ENCODE measurements at places on chromosomes 5 and 9.

DNA sequence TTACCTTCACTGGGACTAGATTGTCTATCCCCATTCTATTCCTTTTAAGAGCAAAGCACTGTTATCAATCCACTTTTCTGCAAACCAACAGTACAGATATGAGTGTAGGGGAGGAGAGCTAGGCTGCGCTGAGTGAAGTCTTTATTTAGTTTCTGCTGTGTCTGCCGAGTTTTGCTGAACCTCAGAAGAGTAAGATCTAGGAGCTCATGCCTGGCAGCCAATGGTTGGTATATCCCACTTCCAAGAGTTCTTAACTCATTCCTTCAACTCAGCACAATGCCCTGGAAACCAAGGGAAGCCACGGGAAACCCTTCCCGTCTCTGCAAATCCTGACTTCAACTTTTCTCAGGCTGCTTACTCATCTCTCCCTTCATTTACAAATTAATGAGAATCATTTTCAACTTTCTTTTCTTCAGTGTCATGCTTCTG lies 58.0 kb upstream of the JAK2 start:
- no peak for DNase-seq

- no peak for DNase-seq
Observed at GRCh38 chr9:81588148-81588871, 101.0 kb downstream of the TLE1 start.

GRCh38 chr9:36763778-36764177 lies 191.1 kb downstream of the MELK start:
- no peak for DNase-seq

DNA sequence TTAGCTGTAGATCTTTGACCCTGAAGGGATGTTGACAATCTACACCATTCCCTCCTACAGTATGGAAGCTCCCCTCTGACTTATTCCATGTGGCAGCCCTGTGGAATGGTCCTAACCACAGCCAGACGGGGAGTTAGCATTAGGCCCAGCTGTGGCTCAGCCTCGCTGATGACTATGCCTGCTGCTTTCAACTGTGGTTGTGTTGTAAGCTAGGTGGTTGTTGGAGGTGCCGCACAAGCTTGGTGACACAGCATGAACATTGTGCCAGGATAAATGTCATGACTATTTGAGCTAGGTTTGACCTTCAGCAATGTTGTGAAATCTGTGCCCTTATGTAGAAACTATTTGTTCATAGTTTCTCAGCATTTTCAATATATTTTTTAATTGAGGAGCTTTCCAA lies 40.6 kb downstream of the SGCD start:
- no peak for DNase-seq

DNA sequence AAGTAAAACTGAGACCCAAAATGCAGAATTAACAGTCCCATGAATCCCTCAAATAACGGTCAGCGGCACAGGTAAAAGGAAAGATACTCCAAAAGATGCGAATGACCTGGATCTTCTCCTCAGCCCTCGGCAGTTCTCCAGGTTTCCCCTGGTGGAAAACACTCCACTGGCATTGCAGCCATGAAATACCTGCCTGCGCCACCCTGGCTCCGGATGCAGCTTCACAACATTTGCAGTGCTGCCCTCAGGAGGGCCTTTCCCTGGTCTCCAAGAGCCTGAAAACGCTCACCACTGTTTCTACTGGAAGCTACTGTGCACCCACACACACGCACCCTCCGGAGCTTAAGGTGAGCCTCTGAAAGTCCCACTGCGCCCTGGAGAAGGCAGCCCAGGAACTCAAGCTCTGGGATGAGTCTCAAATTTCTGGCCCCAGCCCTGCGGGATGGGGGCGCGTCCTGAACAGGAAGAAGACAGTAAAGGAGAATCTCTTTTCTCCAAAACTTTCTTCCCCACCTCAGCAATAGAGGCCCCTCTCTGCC lies 612 bp downstream of the UGT3A2 start:
- DNase-seq, result no peak

- no peak for DNase-seq
Observed at GRCh38 chr5:81424728-81425127, 30.8 kb upstream of the ACOT12 start.

- DNase-seq, result no peak
Observed at GRCh38 chr9:96172797-96173196, 129.2 kb downstream of the HSD17B3 start.

DNA sequence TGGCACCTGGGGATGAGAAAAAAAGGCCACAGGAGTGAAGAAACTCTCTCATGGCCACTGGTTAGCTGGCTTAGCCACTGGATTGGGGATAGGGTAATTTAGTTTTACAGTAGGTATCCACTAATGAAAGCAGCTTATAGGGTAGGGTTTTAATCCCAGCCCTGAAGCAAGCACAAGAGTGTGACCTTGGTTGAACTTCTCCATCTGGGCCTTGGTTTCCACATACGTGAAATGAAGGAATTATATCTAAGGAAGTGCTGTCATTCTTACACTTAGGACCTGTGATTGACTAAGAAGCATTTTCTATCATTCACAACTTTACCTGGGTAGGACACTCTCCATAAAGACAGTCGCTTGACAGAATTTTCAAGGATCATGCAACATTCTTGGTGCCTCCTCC lies 49.6 kb downstream of the FAT2 start:
- DNase-seq, result no peak

- no peak for DNase-seq
Observed at GRCh38 chr9:5357431-5358105, 17.9 kb upstream of the RLN1 start.

DNA sequence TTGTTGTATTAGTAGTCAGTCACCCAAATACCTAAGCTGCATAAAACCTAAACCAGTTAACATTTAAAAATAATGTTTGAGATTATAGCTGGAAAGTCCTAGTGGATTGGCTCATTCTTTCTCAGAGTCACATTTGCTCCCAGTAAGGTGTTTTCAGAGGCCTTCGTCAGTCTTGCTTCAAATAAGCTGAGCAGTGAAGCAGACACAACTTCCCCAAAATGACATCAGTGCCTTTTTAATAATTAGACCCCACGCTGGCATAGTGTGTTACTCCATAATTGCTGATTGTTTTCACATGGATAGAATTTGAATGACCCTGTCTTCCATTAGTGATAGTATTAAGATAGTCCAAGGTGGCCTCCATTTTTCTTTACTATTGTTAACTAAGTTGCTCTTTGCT lies 245.8 kb downstream of the PJA2 start:
- no peak for DNase-seq

GRCh38 chr9:107819772-107820565 lies 330.4 kb upstream of the KLF4 start:
- DNase-seq, result no peak
